ENCODE measurements at places on chromosomes 6 and 20.

- DNase-seq, result no peak
Observed at GRCh38 chr20:9027626-9028025, 41.3 kb upstream of the PLCB4 start.

DNA sequence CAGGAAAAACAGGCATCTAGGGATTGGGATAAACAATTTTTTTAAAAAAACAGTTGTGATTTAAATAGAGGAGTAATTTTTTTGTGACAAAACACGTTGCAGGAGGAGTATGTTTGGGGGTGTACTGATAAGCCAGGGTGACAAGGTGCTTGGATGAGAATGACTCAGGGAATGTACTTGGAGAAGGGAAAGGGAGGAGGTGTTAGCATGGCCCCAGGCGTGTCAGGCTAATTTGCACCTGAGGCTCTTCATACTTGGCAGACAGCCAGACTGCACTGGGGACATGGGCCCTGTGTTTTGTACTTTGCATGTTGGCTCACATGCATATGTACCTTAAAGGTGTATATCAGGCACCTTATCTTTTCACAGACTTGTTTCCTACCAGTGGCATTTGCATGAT, 22.8 kb downstream of the PANK2 start:
- DNase-seq, result no peak

GRCh38 chr6:142886431-142887170, 58.4 kb downstream of the HIVEP2 start:
- DNase-seq, result no peak

- DNase-seq, result no peak
Observed at GRCh38 chr6:18640754-18641153, 253.6 kb downstream of the RNF144B start.

DNA sequence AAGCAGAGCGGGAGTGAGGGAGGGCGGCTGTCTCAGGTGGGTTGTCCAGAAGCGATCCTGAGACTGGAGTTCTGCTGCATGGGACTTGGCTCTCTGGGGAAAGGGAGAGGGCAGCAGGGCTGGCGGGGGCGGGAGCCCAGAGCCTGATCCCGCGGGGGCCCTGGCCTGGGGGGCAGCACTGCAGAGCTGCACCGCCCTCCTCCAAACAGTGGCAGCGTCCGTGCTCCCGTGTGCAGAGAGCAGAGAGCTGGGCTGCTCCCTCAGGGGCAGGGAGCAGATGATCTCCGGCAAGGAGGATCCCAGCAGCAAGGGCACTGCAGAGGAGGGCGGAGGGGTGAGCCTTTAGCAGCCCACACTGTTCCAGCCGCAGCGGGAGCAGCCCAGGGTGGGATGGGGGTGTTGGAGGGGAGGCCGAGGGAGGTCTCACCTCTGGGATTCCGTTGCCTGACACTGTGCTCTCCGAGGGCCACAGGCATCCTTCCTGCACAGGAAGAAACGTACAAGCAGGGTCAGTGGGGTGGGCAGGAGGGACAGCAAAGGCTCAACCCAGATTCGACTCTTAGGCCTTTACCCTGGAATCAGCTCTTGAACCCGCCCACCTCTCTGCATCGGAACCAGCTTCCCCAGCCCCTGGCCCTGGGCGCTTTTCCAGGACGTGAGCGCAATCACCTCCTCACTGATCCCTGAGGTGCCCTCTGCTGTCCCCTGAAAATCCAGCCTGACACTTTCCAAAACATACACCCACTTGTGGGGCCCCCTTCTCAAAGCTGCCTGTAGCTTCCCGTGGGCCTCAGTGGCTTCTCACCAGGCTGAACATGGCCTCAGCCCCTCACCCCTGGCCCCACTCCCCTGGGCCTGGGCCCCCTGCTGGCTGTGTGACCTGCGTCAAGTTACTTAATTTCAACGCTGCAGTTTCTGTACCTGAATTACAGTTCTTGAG, 32.6 kb upstream of the ZBP1 start:
- DNase-seq, result peak; percentile 65

DNA sequence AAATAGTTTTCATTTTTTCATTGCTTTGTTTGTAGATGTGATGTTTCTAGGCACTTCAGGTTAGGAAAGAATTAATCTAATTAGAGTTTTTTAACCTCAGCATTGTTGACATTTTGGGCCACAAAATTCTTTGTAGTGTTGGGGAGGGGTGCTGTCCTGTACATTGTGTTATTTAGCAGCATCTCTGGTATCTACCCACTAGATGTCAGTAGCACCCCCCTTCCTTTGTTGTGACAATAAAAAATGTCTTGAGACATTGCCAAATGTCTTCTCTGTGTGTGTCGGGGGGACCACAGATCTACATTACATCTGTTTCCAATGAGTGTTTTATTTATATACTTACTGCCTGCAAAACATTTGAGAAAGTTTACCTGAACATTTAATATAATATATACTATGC, 45.6 kb downstream of the EYA4 start:
- DNase-seq, result no peak

- no peak for DNase-seq
Observed at GRCh38 chr6:34696189-34696738, 303 bp downstream of the ILRUN start.

DNA sequence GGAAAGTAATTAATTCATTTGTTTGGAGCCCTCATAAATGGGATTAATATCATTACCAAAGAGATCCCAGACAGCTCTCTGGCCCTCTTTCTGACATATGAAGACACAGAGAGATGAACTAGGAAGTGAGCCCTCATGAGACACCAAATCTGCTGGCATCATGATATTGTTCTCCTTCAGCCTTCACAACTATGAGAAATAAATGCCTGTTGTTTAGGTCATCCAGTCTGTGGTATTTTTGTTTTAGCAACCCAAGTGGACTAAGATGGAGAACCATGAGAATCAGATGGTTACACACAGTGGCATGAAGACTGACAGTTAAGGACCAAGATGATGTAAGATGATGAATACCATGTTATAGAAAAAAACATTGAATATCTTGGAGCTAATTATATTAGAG, 16.9 kb upstream of the HBS1L start:
- no peak for DNase-seq

DNA sequence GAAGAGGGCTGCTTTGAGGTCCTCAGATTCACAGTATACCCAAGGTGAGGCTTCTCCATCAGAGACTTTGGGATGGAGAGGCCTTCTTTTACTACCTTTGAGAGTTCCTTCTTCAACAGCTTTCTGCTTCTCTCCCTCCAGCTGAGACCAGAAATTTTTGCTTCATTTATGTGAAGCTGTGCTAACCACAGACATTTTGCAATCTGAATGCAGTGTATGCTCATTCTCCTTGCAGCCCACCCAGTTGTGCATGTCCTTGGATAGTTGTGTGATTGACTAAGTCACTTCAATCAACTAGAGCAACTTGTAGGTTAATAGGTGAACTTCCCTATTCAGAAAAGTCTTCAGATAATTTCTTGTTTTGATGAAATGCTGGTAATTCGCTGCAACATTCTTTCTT, 20.1 kb downstream of the DCBLD1 start:
- no peak for DNase-seq

- DNase-seq, result no peak
Observed at GRCh38 chr20:8983478-8984345, 85.2 kb upstream of the PLCB4 start.

DNA sequence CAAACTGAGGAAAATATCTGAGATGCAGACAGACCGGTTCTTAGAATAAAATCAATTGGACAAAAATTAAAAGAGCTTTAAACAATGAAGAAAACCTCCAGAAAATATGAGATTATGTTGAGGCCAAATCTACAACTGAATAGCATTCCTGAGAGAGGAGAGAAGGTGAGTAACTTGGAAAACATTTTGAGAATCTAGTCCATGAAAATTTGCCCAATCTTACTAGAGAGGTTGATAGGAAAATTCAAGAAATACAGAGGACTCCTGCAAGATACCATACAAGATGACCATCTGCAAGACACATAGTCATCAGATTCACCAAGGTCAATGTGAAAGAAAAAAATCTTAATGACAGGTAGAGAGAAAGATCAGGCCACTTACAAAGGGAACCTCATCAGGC, 437.7 kb upstream of the ADGRB3 start:
- DNase-seq, result no peak

- no peak for DNase-seq
Observed at GRCh38 chr6:130632897-130633296, 194.3 kb upstream of the SMLR1 start.

- DNase-seq, result no peak
Observed at GRCh38 chr20:17276101-17276500, 49.3 kb downstream of the PCSK2 start.

- no peak for DNase-seq
Observed at GRCh38 chr6:128156321-128157111, 255.7 kb upstream of the THEMIS start.

DNA sequence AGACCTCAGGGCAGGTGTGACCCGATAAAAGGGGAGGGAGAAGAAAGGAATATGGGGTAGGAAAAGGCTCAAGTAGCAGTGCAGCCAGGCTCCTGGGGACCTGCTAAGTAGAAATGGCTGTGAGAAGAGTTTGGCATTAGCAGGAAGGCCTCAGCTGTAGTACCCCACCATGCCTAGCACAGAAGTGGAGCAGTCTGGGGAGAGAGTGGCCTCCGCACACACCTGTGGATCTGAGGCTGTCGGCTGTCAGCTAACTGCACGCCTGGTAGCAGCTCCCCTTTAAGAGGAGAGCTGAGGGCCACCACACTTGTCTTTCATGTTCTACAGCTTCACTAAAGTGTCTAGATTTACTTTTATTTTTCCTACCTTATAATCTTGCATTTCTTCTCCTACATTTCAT, 24.6 kb downstream of the PDE7B start:
- DNase-seq, result no peak

DNA sequence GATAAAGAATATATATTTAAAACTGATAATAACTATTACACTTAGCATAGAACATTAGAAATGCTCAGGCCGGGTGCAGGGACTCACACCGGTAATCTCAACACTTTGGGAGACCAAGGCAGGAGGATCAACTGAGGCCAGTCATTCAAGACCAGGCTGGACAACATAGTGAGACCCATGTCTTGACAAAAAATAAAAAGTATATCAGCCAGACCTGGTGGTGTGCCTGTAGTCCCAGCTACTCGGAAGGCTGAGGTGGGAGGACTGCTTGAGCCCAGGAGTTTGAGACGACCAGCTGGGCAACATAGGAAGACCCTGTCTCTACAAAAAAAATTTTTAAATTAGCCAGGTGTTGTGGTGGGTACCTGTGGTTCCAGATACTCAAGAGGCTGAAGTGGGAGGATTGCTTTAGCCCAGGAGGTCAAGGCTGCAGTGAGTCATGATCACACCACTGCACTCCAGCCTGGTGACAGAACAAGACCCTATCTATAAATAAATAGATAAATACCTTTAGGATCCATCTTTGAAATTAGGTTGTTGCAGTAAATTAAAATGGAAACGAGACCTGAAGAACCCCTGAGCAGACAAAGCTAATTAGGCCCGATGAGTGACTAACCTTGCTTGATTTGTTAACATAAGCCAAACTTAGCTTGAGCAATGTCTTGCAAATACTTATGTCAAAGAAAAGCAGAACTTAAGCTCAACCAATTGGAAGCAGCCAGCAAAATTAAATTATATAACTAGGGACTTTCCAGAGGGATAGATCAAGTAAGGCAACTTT, 75.8 kb upstream of the E2F3 start:
- no peak for DNase-seq

GRCh38 chr20:59958626-59959025, 403 bp downstream of the CDH26 start:
- DNase-seq, result no peak

GRCh38 chr6:144285548-144285797, 338 bp downstream of the UTRN start:
- no peak for DNase-seq

DNA sequence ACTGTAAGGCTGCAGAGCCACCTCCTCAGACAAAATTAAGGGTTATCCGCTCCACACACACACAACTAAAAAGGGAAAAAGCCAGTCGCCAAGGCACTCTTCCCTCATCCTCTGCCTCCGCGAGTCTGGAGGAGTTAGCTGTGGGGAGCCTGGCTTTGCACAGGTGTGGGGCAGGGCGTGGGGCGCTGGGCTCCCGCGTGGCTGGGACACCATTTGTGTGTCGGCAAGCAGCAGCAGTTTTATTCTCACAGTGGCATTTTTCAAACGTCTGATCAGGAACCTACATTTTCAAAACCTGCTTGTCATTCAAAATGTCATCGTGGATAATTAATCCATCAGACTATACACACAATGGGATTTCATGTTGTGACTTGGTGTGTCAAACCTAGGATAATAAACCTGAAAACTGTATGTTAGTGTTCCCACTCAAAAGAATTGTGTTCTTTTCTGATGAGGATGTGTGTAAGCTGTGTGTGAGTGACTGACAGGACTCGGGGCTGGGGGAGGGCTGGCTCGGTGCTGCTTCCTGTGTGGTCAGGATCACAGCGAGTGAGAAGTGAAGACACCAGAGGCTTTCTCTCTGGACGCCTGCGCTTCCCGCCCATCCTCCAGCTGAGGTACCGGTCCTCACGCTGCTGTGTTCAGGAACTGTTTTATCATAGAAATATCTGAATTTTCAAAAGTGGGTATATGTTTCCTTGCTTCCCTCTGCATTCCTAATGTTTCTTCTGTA, 83.1 kb downstream of the IRF4 start:
- no peak for DNase-seq

GRCh38 chr20:61798632-61799031, 267.0 kb downstream of the TAF4 start:
- no peak for DNase-seq

DNA sequence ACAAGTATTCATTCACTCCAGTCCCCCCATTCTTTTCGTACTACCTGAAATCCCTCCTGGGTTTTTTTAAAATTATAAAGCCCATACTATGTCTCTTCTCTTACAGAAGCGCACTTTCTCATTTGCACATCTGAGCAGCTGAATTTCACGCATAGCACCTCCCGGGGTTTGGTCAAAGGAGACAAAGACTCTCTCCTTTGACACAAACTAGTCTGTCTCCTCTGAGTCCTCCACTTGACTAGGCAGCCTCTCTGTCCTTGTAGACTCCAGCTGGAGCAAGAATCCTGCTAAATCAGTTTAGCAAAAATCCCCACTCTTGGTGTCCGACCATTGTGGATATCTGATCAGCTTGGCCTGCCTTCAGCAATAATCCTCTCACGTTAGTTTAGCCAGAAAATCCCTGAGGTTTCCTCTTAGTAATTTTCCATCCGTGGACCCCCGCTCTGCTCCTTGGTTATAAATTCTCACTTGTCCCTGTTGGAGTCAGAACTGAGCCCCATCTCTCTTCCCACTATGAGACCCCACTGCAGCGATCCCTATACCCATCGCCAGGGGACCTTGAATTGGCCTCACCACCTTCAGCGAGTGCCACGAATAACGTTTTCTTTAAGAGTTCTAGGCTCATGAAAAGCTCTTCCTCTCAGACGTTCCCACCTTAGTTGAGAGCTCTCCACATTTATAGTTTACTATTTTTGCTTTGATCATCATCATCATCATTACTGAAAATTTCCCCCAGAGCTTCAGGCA, 29.0 kb downstream of the PDYN start:
- DNase-seq, result no peak

GRCh38 chr20:46939031-46939965, 44.7 kb downstream of the EYA2 start:
- no peak for DNase-seq

DNA sequence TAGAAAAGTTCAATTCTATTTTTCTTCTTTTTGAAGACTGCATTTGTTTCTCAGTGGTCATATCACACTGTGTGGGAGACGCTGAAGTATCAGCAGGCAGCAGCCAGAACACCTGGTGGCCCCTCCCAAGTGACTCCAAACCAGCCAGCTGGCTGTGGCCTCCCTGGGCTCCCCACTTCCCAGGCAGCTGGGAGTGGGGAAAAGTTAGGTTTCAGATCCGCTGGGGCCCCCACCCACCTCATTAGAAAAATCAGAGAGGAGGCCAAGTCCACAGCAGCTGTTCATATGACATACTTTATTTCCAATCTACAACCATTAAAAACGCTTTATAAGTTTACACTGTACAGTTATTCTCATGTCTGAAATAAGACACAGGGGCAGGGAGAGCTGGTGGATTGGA, 3.6 kb upstream of the DSN1 start:
- DNase-seq, result no peak

- DNase-seq, result no peak
Observed at GRCh38 chr6:15276036-15276985, 30.4 kb downstream of the JARID2 start.
